HTR-8/SVneo (cell line): ENCODE measurements at places on chromosomes 4 and X.

DNA sequence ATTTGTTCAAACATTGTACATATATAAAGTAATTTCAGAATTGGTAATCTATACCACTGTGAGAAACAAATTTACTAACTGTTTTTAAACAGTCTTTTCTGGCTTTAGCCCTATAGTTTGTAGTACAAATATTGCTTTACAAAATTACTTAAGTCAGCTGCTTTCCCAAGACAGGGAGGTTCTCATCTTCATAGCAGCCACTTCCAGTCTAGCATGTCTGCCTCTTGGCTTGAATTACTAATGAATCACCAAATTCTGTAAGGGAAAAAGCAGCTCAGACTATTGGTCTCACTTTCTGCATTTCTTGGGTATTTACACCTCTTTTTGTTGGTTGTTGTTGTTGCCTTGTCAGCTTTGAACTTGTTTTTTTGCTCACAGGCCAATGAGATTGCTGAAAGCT, 187.2 kb downstream of the NPFFR2 start:
- DNase-seq, result no peak

DNA sequence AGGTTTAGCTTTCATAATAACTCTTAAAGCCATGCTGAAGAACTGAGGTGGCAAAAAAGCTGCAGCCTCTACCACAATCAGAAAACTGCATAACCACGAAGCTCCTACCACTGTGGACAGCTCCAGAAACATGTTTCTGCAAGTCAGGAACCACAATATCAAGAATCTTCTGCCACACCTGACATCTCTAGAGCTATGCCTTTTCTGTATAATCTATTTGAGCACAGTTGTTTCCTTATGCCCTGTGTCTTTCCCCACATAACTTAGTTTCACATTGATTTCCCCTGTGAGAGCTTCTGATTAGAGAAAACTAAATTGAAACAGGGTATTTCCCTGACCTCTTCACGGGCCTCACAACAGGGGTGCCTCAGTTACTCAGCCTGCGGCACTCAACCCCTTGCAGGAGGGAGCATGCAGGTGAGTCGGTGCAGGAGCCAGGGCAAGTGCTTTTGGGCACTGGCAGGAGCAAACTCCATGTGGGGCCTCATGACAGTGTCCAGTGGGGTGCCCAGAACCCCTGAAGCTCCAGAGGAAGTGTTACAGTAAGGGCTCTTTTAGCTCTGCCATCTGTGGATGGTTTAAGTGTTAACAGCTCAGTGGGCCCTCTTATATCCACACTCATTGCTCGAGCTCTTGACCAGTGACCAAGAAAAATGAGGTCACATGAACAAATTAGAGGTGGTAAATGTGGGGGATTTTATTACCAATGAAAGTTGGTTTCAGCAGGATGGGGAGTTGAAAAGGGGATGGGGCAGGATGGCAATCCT, 132.8 kb upstream of the BMP3 start:
- no peak for DNase-seq

DNA sequence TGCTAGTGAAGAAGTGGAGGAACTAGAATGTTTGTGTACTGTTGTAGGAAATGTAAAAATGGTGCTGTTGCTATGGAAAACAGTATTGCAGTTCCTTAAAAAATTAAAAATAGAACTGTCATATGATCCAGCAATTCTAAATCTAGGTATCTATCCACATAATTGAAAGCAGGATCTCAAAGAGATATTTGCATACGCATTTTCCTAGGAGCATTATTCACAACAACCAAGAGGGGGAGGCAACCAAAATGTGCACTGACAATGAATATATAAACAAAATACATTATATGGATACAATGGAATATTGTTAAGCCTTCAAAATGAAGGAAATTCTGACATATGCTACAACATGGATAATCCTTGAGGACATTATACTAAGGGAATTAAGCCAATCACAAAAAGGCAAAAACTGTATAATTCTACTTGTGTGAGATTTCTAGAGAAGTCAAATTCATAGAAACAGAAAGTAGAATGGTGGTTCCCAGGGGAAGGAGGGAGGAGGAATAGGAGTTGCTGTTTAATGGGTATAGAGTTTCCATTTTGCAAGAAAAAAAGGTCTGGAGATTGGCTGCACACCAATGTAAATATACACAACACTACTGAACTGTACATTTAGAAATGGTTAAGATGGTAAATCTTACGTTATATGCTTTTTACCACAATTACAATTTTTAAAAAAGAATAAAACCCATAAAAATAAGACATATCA, 35.6 kb upstream of the KCNE5 start:
- no peak for DNase-seq

GRCh38 chrX:10414156-10414824, 206.1 kb downstream of the MID1 start:
- DNase-seq, result no peak

DNA sequence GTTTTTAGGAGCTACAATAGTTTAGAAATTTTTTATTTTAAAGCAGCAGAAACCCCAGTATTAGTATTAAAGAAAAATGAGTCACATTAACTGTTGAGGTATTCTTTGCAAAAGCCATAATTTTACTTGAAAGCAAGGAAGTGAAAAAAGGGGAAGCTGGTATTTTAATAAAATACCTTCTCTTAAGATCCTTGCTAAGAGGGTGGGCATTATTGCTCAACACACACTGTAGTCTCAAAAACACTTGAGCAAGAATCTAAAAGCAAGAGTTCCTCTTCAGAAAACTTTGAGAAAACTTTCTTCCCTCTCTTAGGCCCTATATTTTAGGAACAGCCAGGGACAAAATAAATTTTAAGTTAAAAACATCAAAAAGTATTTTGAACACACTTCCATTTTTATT, 259.4 kb upstream of the DIAPH2 start:
- DNase-seq, result no peak

DNA sequence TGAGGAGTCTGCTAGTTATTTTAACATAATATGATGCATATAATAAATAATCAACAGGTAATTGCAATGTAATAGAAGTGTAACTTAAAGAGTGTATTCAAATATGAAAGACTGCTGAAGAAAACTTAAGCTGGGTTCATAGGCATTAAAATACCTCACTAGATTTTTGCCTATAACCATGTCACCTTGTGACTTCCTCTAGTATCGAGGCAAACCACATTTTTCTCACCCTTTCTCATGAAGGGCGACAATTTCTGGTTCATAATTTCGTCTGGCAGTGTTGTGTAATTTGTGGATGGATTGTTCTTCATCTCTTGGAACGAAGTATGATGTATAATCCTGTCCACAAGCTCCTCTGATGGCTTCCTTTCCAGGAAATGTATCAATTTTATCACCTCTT, 16.0 kb downstream of the SULT1E1 start:
- DNase-seq, result no peak

GRCh38 chr4:36165631-36166005, 78.7 kb downstream of the ARAP2 start:
- no peak for DNase-seq

DNA sequence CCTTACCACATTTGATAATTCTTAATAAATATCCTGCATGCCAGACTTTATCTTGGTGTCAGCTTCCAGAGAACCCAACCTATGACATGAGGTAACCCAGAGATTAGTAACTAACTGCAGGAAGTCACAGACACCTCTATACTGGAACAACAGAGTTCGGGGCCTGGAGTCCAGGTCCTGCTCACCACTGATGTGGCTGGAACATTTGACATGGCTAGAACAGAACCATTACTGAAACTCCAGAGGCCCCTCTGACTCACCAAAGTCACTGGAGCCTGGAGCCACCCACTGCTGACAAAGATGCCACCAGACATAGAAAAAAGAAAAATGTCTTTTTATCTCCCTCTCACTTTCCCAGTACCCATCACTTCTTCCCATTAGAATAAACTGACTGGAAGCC, 403.7 kb downstream of the MID1IP1 start:
- no peak for DNase-seq

DNA sequence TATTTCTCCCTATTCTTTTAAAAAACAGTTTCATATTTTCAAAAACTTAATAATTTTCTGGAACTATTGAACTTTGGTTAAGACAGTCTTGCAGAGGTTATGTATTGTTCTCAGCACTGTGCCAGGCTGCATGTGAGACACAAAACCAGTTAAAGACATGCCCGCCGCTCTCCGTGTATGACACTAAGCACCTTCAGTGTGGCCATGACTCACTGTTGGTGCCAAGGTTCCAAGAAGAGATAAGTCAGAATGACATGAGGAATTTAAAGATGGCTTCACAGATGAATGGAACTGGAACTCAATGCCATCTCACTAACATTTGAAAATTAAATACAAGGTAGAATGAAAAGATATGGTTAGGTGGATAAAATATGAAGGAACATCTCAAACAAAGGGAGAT, 525.5 kb upstream of the ZFP42 start:
- no peak for DNase-seq

DNA sequence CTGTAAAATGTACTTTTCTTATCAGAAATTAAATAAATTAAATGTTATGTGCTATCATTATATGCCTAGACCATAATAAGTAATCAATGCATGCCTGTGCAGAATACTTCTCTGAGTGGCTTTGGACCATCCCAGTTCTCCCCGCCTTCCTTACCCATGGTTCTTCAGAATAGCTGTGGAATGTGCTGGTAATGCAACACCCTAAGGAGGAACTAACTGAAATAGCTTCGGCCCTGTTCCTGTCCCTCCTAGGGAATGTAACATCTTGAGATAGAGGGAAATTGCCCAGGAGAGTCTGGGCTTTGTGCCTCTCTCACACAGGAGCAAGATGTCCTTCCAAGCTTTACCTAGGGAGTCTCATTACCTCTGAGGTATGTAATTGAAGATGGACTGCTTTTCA, 693.6 kb upstream of the HS3ST1 start:
- no peak for DNase-seq

DNA sequence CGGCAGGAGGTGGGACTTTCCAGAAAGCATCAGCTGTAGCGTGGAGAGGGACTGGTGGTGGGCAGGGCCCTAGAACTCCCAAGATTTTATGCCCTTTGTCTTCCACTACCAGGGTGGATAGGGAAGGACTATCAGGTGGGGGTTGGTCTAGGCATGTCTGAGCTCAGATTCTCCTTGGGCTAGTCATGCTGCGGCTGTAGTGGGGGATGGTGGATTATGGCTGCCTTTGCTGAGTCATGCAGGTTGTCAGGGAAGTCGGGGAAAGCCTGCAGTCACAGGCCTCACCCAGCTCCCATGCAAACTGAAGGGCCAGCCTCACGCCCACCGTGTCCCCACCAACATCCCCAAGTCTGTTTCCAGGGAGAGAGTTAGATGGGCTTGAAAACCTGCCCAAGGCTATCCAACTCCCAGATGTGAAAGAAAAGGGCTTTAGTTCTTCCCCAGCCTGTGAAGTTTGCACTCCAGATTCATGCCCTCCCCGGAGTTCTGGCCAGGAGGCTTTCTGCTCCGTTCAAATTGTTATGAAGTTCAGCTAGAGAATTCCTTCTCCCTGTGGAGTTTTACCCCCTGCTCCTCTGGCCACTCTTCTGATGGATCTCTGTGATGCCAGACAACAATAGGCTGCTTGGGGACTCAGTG, 13.4 kb upstream of the MEPE start:
- peak; percentile 2 for DNase-seq

DNA sequence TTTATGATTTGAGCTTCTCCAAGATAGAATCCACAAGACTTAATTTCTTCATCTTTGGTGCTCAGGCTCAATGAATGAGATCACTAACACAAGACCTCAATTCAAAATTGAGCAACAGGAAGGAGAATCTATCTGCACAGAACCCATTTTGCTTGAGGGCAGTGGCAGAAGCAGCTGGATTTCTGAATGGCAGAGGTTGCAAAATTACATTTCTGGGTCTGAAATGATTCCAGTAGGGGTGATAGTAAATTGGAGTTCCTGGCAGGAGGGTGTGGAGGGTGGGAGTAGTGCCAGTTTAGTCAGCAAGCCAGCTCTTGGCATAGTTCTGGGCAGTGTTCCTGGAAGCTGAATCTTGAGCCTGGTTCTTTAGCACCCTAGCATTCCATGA, 281.1 kb downstream of the SLC7A11 start:
- DNase-seq, result peak; percentile 10

DNA sequence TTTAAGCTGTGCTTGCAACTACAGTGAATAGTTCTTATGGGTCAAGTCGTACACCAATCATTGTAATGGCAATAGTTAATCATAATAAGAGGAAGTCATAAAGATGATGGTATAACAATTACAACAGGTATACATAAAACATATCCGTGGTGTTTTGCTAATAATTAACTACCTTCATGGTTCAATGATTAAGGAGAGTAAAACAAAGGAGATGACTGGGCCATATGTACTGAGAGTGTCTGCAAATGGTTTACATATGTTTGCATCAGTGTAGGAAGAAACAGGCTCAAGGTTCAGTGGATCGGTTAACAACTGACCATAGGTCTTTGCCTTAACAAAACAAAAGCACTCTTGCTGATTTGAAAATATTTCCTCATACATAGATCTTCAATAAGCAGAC, 253.0 kb downstream of the COX7B2 start:
- no peak for DNase-seq

DNA sequence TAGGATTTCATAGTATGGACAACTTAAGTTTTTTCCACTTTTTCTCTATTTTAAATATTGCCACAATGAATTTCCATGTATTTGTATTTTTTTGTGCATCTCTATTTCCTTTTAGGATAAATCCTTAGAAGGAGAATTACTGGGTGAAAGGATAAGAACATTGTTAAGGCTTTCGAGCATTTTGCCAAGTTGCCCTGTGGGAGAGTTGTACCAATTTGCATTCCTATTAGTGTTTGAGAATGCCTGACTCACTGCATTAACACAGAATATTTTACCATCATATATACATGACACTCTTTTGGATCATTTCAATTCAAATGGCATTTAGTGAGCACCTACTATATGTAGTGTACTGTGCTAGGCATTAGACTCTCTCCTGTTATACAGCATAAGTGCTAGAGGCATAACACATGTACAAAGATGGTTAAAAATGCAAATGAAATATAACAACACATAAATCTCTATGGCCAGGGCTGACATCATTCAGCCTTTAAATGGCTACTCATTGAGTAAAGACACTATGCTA, 57.0 kb downstream of the PLAC1 start:
- DNase-seq, result no peak

DNA sequence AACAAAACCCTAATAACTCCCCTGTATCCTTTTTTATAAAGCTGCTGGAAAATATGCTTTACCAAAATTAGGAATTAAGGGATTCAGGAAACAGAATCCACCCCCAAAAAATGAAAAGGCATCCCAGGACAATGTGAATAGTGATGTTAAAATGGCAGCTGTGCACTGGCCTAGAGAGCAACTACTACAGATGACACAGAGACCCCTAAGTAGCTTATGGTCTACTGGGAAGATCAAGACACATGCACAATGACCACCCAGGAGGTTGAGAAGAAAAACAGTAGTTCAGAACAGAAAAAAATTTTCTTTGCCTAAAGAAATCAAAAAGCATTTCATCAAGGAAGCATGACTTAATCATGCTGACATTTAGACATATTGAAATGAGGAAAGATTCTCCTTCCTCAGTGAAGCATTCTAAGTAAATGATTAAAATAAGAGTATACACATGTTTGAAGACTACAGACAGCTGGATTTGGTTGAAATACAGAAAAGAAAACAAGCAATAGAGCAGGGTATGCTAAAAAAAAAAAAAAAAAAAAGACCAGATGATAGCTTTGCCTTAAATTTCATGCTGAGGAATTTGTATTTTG, 117.3 kb downstream of the WDFY3 start:
- DNase-seq, result no peak
